ENCODE measurements at places on chromosomes 1 and 21.

GRCh38 chr1:151862604-151863003, 9.1 kb upstream of the THEM5 start:
- DNase-seq = no peak

- DNase-seq = no peak
Observed at GRCh38 chr1:155392898-155393411, 72.3 kb downstream of the RUSC1 start.

DNA sequence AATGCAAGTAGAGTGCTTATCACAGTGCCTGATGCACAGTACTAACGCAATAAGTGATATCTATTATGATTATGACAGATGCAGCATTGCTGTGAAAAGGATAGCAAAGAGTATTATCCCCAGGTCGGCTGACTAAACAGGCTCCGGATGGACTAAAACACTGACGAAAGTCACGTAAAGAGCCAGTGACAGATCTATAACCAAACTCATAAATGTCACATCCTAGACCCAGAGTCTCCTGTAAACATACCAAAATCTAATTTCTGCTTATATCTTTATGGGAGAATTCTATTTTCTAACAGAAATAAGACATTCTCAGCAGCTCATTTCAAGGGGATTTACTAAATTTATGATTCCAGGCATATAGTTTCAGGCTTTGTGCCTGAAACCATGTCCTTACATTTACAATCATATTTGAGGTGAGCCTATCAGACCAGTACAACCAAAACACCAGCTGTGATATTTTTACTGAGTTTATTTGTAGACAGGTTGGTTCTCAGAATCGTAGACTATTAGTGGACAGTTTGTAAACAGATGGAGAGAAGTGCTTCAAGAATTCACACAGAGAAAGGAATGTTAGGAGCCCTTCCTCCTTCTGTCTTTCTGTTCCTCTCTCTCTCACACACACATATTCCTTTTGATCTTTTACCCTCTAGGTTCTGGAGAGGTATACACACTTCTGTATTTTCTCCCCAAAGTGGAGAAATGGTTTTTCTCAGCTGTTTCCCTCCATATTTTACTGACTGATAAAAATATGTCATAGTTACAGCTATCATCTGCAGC, 52.4 kb upstream of the WDR26 start:
- no peak for DNase-seq

DNA sequence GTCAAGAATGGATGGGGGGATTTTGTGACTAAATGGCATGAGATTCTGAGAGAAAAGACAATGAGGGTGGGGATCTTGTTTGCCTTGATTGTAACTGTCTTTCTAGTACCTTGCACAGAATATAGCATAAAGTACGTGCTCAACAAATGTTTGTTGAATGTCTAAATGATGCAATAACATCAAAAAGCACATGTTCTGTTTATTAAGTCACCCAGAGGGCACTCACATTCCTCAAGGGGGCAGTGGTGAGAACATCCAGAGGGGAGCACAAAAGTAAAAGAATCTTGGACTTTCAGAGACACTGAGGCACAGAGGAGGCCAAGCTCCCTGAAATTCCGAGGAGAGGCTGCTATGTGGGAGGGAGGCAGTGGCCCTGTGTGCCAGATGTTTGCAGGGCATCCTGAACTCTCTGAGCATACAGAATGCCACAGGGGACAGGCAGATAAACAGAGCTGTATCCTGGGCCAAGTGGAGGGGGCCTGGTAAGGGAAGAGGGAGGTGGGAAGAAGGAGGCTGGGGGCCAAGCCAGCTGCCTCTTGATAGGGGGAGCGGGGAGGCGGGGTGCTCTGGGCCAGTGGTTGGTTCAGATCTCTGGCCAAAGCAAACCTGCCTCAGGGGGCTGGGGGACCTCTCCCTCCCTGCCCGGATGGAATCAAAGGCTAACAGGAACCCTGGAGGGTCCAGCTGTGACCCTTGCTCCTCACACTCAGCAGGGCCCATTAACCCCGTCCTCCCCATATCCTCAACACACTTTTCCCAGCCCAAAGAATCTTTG, 6.5 kb upstream of the ATP1A2 start:
- DNase-seq = no peak

DNA sequence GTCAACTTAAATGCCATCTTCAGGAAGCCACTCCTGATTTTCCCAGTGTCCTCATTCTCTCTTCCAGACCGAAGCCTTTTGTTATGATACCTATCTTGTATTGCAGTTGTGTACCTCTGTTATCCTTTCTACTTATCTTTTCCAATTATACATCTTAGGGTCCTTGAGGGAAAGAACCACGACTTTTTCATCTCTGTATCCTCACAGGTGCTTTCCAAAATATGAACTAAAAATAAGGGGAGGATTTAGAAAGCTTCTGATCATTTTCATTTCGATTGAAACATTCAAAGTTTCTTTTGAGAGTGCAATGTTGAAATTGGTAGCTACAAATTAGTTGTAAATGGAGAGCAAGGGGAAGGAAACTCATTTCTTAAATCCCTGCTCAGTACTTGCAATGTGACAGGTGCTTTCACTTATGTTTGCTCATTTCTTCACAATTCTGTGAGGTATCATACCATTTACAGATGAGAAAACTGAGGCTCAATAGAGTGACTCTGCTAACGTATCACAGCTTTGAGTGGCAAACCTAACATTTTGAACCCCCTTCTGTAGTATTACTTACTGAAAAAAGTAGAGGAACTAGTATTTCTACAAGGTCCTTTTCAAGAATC, 24.2 kb downstream of the SLC19A2 start:
- DNase-seq = no peak

- DNase-seq = no peak
Observed at GRCh38 chr1:204335085-204335484, 24.6 kb downstream of the PLEKHA6 start.

GRCh38 chr1:151728151-151729054, 7.1 kb downstream of the RIIAD1 start:
- DNase-seq = no peak

- DNase-seq = no peak
Observed at GRCh38 chr1:32702599-32703478, at the start of gene SYNC. Gene SYNC, minus strand, starts transcription at chr1:32702770. Its CDS starts 110 bp downstream, at chr1:32702660.

- DNase-seq = no peak
Observed at GRCh38 chr21:25273959-25274358, 333.3 kb downstream of the MRPL39 start.

- DNase-seq = no peak
Observed at GRCh38 chr1:21337928-21338572, 47.8 kb upstream of the ECE1 start.

- peak; percentile 17 for DNase-seq
Observed at GRCh38 chr1:234893725-234894630, 234.7 kb downstream of the TOMM20 start.

Measured in stimulated activated CD4-positive, alpha-beta T cell treated with anti-CD3 and anti-CD28 coated beads, Interleukin-1b, Interleukin-23, amount 100 ng/mL, for 4 hours (primary cell).